CD8-positive, alpha-beta T cell (primary cell): ENCODE measurements at places on chromosomes 5 and 9.

DNA sequence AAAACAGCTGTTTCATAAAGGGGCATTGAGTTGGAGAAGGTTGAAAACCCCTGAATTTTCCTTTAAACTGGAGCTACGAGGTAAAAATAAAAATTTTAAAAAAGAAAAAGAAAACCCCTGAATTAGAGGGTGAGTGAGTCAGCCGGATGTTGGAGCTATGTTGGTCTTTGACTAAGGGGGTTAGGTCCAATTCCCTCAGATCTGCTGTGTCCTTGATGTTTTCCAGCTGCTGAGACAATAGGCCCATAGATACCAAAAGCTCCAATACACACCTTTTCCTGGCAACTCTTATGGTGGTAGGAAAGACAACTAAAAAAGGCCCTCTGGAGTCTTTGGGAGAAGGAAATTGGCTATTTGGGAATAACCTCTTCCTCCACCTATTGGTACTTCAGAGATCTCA lies 79.4 kb upstream of the SAP30L start:
- DNase-seq = no peak

DNA sequence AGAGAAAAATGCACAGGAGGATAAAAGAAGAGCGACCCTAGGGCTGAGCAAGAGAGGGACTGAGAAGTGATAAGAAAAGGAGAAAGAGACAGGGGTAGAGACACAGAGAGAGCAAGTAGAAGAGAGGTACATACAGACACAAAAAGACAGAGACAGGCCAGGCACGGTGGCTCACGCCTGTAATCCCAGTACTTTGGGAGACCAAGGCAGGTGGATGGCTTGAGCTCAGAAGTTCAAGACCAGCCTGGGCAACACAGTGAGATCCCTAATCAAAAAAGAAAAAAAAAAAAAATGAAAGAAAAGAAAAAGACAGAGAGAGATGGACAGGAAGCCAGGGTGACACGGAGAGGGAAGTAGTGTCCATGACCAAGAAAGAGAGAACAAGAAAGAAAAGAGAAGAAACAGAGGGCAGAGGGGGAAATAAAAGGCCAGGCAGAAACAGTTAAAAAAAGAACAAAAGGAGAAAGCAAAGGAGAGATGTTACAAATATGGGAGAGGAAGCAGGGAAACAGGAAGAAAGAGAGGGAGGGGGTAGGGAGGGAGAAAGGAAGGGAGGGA lies 209.4 kb upstream of the TRIM32 start:
- no peak for DNase-seq

- no peak for DNase-seq
These were observed 30.7 kb upstream of the CORO2A start for GRCh38 chr9:98222885-98223691.

DNA sequence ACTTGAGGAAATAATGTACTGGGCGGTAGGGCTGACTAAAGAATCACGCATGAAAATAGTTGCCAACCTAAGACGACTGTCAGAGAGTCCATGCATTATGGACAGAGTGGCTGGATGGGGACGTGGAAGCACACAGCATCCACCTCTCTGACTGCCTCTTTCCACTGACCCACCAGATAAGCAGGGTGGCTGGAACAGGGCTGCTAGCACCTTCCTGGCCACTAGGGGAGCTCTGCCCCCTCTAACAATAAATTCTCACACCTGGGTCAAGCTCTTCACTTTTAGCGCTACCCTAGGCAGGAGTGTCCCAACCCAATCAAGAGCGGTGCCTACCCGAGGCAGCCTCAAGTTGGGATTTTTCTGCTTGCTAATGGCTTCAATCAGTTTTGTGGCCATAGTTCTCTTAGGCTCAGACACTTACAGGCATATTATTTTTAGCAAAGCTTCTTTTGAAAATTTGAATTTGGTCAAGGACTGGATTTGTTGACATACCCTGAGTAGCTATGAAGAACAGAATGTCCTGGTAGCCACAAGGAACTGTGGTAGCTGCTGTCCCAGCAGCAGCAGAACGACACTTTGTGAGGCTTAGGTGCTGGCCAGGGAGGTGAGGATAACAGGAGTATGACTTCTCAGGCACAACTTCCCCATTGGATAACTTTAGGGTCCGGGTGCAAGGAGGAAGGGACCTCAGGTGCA lies 6.9 kb upstream of the TPM2 start:
- peak; percentile 41 for DNase-seq

- no peak for DNase-seq
These were observed 221.1 kb downstream of the FANCC start for GRCh38 chr9:95096381-95096780.

- DNase-seq = no peak
These were observed 30.4 kb downstream of the NR3C1 start for GRCh38 chr5:143373076-143373475.

DNA sequence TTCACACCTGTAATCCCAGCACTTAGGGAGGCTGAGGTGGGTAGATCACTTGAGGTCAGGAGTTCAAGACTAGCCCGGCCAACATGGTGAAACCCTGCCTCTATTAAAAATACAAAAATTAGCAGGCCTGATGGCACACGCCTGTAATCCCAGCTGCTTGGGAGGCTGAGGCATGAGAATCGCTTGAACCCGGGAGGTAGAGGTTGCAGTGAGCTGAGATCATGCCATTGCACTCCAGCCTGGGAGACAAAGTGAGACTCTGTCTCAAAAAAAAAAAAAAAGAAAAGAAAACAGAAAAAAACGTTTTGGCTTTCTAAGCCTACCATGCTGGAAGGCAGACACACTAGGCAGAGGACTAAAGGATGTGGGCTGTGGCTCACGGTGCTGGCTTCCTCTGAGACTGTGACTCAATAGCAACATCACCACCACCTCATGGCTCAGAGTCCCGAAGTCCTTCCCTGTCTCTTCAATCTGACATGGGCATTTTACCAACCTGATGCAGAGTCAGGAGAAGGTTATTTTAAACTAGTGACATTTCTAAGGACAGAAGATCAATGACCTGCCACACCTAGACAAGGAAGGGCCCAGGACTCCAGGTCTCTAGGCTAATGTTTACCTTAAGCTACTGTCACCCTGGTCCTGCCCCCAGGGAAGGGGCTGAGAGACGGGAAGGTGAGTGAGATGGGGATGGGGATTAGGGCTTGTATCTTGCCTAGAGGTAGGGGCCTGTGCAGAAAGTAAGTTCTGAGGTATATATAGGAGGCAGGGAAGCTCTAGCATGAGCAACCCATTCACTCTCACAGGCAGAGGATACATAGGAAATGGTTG lies 3.7 kb downstream of the ECSCR start:
- DNase-seq = peak; percentile 68

- no peak for DNase-seq
These were observed 76.9 kb upstream of the SPATA31D4 start for GRCh38 chr9:81851340-81851739.

- DNase-seq = no peak
These were observed 636 bp upstream of the PWWP2A start for GRCh38 chr5:160119905-160120266.

GRCh38 chr5:173477345-173478040 lies 139.0 kb downstream of the BOD1 start:
- no peak for DNase-seq

- DNase-seq = no peak
These were observed 2186.5 kb upstream of the ACO1 start for GRCh38 chr9:30197954-30198353.

DNA sequence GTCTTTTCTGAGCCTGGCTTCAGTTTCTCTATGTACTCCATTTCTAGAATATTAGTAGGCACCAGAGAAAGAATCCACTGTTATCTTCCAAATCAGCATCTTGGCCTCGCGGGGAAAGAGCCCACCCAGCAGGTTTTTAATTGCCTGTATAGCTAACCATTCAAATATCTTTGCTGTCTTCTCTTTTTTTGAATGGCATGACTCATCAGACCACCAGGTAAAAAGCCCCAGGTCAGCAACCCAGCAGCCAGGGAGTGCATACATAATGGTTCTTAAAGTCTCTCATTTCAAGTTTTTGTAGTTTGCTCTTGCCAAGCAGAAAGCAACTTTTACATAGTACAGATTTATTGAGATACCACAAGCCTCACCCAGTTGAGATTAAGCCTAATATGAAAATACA lies 50.7 kb downstream of the TMEM167A start:
- no peak for DNase-seq

DNA sequence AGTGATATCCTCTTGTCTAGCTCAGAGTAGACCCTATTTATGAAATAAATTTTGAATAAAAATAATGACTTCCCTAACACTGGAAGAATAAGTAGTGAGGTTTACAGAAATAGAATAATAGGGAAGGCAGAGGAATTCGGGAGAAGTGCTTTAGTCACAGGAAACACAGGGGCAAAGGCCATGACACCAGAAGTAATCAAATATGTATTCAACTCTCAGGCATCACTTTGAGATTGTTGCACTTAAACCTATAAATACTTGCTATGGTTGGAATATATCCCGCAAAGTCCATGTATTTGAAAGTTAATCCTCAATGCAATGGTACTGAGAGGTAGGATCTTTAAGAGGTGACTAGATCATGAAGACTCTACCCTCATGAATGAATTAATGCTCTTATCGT lies 166.8 kb downstream of the YIPF5 start:
- DNase-seq = no peak

- DNase-seq = no peak
These were observed 325.8 kb downstream of the TMEM38B start for GRCh38 chr9:106020186-106020585.

DNA sequence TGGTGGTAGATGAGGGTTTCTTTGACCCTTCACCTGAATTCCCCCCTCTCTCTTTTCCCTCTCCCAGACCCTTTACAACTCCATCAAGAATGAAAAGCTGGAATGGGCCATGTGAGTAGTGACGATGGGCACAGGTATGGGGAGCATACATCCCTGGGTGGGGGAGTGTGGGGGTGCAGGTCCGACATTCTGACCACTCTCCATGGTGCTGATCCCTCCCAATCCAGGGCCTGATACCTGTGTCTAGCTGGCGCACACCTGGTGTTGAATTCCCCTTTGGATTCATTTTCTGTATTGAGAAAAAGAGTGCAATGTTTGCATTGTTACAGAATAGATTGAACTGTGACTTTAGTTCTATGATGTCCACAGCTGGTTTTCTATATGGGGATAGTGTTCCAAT lies 40.0 kb downstream of the PSD2 start:
- no peak for DNase-seq

- DNase-seq = no peak
These were observed 18.8 kb downstream of the S1PR3 start for GRCh38 chr9:89010056-89010455.

DNA sequence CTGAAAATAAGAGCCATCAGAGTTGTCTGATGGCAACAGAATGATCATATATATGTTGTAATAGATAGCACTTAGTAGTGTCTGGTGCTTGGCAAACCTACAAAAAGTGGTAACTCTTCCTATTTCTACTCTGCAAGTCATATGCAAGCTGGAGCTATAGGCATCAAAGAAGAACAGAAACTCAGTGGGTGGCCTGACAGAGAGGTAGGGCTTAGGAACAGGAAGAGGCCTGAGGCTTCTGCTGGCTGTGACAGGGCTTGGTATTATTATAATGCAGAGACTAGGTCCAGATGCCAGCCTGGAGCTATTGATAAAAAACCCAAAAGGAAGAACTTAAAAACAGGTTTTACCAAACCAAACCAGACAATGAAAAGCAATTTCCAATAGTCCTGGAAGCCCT lies 4.4 kb upstream of the DIAPH1 start:
- DNase-seq = no peak

- no peak for DNase-seq
These were observed 52.1 kb downstream of the SSBP2 start for GRCh38 chr5:81698813-81699212.

GRCh38 chr9:106962122-106962521 lies 99.2 kb downstream of the ZNF462 start:
- no peak for DNase-seq

DNA sequence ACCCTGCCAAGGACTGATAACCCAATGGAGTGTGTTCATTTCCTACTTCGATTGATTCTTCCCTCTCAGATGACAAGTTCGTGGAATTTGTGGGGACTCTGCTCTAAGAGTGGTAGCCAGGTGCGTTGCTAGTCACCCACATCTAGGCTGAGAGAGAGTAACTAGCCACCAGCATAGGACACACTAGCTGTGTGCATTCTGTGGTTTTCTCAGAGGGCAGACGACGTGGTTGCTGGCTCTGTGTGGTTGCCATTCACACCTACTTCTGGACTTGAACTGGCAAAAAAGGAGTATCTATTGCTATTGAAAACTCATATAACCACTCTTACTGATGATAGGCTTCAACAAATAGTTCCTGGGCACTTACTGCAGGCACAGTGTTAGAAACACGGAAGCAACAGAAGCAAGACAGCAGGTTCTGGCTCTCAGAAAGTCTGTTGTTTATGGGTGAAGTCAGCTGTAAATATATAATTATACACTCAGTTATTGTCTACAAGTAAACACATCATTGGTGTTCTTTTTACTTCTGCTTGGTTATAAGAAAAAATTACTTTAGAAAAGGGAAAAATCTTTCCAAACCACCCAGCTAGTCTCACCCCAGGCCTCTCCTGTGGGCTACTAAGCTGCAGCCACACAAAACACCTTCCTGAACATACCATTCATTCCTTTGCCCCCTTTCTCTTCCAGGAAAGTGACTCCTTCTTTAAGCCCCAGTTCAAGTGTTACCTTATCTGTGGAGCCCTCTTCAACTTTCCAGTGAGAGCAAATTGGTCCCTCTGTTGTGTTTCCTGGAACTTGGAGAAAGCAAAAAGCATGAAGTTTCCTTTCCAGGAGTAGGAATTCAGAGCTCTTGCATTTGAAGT lies 151.1 kb upstream of the HAPLN1 start:
- no peak for DNase-seq

DNA sequence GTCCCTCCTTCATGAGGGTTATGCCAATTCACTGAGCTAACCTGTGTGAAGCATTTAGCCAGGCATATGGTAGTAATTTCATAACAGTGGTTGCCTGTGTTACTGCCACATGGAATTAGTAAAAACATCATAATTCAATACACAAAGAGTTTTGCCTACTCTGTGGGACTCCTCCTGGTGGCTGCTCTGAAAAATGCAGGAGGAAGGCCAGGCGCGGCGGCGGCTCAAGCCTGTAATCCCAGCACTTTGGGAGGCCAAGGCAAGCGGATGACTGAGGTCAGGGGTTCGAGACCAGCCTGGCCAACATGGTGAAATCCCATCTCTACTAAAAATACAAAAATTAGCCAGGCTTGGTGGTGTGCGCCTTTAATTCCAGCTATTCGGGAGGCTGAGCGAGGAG lies 547.3 kb downstream of the CDK5RAP2 start:
- DNase-seq = no peak

DNA sequence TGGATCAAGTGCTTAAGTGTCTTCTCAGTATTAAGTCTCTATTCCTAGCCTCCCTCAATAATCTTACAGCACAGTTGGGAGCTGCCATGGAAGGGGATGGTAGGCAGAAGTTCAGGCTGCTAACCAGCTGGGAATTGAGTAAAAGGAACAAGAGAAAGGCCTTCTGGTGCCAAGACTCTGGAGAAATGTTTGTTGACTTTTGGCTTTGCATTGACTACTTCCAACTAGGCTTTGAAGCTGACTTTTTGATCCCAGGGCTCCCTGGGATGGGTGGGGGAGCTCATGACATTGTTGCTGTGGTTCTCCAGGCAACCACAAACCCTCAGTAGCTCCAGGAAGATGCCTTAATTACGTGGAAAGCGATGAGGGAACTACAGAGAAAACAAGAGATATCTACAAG lies 85.2 kb upstream of the HTR4 start:
- no peak for DNase-seq

GRCh38 chr5:119083679-119084078 lies 12.8 kb downstream of the DMXL1 start:
- no peak for DNase-seq

GRCh38 chr9:133119103-133119845 lies 1.8 kb downstream of the RALGDS start:
- no peak for DNase-seq
